Inflammatory macrophage treated with lipopolysaccharide for 1 hour (primary cell): ENCODE measurements at places on chromosomes 6 and 20.

GRCh38 chr20:55676097-55676496 is 329.2 kb downstream of the CBLN4 start:
- no peak for DNase-seq

GRCh38 chr6:77561768-77562314 is 91.0 kb upstream of the MEI4 start:
- DNase-seq: no peak

GRCh38 chr20:5065879-5066383 is 53.8 kb downstream of the PCNA start:
- peak; percentile 99 for DNase-seq

DNA sequence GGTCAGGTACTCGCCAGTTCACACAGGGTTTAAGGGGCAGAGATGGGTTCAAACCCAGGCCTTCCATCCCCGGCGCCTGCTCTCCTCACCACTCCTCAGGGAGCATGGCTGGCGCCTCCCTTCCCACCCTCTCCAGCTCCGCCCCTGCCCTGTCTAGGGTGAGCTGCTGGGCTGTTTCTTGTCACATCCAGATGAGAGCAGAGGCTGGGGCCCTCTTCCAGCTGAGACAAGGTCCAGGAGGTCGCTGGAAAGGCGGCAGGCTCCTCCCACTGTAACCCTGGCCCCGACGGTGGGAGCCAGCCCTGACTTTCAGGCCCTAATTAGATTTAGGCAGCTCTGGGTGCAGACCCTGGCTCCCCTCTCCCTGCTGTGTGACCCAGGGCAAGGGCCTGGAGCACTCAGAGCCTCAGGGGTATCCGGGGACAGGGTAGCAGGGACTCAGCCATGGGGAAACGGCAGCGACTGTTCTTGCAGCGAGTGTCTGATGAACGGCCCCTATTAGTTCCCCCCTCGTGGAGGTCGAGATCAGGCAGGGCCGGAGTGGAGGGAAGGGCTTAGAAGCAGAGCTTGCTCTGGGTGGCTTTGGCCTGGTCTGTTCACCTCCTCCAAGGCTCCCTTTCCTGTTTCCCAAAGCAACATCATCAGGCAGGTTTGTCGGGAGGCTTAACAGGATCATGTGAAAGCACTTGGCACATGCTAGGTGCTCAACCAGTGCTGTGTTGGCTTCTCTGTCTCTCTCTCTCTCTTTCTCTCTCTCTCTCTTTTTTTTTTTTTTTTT is 33.4 kb downstream of the SNAI1 start:
- DNase-seq: no peak

- peak; percentile 69 for DNase-seq
Measured at GRCh38 chr6:44000164-44000842, 126.9 kb downstream of the MRPL14 start.

DNA sequence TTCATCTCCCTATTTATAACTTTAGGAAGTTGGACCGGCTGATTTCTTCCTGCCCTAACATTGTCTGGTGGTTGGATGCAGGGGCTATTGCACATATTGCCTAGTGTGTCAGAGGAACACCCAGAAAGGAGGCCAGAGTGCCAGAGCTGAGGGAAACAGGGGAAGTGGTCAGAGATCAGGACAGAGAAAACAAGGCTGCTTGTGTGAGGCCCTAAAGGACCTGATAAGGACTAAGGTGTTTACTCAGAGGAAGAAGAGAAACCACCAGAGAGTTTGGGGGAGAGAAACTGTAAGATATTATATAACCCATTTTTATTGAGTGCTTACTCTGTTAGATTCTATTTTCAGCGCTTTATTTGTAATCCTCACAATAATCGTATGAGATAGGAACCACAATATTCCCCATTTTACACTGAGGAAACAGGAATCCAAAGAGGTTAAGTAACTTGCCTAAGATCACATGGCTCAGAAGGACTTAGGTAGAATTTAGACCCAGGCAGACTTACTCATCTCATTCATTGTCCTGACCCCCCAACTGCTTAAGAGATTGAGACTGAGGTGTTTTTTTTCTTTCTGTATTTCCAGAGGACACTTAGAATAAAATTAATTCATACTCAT is 54.0 kb upstream of the REV3L start:
- DNase-seq: peak; percentile 76

- no peak for DNase-seq
Measured at GRCh38 chr6:161333410-161333809, 59.5 kb upstream of the AGPAT4 start.

- DNase-seq: no peak
Measured at GRCh38 chr6:41028561-41029412, 10.2 kb downstream of the UNC5CL start.

- DNase-seq: no peak
Measured at GRCh38 chr6:142551274-142551811, 249.5 kb downstream of the ADGRG6 start.

DNA sequence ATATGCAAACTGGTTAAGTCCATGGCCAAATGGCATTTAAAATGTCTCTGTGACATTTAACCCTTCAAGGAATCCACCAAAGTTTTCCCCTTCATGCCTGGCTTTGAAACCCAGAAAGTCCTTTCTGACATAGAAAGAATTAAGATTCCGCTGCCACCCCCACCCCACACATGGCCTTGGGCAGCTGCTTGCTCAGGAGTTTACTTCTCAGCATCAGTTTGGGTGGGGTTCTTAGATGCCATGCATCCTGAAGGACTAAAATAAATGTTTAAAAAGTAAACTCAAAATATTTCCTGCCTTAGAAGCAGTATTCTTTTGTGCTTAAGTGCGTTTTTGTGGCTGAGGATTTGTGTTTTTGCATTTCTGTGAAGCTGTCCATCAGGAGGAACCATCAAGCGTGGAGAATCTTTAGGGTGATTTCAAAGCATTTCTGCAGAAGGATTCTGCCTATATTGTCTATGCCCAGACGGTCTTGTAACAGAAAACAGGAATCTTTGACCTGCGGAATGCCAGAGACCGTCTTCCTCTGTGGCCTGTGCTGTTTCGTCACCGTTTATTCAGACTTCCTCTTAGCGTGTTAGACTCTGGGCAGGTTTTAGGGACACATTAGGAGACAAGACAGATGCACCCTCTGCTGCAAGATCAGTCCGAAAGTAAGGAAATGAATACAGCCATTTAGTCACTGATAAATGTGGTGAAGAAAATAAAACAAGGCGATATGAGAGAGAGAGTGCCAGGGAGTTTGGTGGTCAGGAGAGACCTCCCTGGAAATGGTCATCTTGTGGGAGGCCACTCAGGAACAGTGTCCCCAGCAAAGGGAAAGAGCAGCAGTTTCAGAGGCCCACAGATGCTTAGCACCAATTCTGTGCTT is 6.2 kb downstream of the DUSP22 start:
- DNase-seq: peak; percentile 82

DNA sequence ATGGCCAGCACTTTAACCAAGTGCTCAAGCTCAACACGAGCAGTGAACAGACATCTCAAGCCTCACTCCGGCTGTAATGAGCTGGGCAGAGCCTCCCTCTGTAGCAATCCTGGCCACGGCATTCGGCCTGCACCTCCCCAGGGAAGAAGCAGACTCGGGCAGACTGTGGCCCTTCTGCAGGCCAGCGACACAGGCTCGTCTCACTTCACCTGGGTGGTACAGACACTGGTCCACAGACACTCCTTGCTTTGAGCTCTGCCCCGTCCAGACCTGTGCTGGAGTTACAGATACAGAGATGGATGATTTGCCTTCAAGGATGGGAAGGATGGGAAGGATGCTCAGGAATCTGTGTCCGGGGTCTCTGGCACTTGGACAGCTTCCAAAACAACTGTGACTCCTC is 300.9 kb downstream of the PREX1 start:
- DNase-seq: no peak

DNA sequence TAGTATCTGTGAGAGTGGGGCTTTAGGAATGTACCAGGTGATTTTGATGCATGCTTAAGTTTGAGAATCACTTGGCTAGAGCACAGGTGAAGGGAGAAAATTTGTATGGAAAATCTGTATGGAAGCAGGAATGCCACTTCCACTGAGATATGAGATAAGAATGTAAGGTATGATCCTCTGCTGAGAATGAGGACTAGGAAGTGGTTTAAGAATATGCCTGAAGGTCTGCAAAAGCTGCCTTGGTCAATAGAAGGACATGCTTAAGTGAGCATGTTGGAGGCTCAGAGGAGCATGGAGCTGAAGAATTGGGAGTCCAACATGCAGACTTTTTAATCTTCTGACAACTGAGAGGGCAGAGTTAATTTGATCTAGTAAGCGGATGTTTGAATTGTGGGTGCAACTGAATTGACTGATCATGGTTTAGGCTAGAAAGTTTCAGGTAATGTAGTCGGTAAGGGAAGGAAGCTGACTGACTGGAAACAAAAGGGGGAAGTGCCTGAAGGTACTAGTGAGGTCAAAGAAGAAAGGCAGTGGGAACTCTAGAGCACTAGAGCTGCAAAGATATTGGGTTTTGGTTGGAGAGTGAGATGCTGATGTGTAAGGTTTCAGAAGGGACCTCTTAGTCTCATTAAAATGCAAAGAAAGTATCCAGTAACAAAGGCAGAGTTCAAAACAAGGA is 28.6 kb upstream of the NOTCH4 start:
- DNase-seq: no peak

- DNase-seq: no peak
Measured at GRCh38 chr6:79038061-79038460, 40.0 kb downstream of the PHIP start.

DNA sequence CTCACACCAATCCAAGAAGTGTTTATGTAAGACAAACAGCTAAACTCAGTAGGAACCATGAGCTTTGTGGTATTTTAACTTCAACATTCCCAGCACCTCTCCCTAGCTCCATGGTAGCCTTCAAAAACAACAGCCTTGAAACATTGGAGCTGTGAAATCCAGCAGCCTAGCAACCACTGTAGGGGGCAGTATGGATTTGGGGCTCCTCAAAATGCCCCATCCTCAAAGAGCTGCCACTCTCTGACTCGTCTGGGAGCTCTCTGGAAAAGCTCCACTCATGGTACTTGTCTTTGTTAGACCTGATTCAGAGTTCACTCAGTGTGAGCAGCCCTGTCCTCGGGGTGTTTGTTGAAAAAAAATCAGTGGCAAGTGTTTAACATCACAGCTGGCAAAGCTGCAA is 82.9 kb downstream of the KIF6 start:
- no peak for DNase-seq

GRCh38 chr20:49323622-49324238 is 45.9 kb upstream of the ZNFX1 start:
- DNase-seq: peak; percentile 70

DNA sequence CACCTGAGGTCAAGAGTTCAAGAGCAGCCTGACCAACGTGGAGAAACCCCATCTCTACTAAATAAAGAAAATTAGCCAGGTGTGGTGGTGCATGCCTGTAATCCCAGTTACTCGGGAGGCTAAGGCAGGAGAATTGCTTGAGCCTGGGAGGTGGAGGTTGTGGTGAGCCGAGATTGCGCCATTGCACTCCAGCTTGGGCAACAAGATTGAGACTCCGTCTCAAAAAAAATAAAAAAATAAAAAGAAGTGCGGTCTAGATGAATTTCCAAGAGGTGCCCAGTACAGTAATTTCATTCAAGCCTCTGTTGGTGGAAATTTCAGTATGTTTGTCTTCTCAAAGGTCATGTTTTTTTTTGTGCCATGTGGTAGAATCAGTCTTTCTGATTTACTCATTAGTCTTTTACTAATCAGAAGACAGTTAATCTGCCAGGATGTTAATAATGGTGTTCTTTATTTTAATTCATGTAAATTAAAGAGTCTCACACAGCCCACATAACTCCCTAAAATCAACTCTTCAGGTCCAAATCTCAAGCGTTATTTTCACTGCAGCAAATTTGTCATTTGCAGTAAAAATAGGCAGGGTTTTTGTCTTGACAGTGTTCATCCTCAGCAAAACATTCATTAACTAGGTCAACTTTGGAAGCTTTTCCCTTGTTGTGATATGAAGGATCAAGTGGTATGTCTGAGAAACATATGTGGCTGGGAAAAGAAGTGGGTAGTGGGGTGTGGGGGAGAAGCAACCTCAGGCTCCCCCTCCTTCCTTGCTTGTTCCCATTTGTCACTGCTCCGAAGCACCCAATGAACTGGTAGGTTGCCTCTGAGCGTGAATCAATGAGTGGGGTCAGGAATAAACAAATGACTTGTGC is 13.3 kb downstream of the TP53INP2 start:
- DNase-seq: no peak
